Brain (organoid and tissue), 16 donors: ENCODE measurements at places on chromosomes 6 and 20.

- DNase-seq, result no peak
These were observed 93.2 kb downstream of the FOXO3 start for GRCh38 chr6:108653949-108654348.

DNA sequence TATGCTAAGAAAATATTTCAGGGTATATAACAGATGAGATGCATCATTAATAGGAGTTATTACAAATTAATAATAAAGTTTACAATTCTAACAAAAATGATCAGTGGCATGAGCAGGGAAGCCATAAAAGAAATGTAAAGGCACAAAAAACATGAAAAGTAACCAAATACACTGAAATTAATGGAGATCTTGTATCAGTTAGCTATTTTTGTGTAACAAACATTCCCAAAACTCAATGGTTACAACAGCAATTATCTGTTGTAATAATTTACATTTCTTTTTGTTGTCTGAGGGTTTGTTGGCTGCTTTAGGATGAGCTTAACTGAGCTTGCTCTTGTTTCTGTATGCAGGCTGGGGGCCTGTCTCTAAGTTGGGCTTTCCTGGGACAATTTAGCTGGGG, 104.3 kb upstream of the AHI1 start:
- no peak for DNase-seq

DNA sequence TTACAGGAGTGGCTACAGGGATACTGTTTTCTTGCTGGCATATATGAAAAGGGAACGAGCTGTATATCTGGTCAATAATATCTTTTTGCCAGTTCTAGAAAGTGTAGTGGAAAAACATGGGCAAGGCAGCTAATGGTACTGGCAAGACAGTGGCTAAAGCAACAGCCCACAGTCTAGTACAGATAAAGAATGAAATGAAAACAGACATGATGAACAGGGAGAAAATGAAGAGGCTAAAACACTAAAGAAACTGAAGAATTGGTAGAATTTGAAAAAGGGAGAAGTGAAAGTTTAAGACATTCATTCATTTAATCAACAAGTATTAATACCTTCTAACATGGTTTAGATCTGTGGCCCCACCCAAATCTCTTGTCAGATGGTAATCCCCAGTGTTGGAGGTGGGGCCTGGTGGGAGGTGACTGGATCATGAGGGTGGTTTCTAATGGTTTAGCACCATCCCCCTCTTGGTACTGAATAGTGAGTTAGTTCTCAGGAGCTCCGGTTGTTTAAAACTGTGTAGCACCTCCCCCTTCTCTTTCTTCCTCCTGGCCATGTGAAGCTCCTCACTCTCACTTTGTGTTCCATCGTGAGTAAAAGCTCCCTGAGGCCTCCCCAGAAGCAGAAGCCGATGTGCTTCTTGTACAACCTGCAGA, 18.1 kb downstream of the FAM184A start:
- DNase-seq, result no peak

GRCh38 chr6:127510876-127511275, 8.3 kb downstream of the MTCL3 start:
- no peak for DNase-seq

GRCh38 chr6:35586542-35586941, 73.8 kb upstream of the TULP1 start:
- no peak for DNase-seq

- DNase-seq, result no peak
These were observed 114.6 kb downstream of the PAX1 start for GRCh38 chr20:21820045-21820444.

GRCh38 chr6:98931696-98932095, 16.1 kb downstream of the FBXL4 start:
- DNase-seq, result peak; percentile 75

DNA sequence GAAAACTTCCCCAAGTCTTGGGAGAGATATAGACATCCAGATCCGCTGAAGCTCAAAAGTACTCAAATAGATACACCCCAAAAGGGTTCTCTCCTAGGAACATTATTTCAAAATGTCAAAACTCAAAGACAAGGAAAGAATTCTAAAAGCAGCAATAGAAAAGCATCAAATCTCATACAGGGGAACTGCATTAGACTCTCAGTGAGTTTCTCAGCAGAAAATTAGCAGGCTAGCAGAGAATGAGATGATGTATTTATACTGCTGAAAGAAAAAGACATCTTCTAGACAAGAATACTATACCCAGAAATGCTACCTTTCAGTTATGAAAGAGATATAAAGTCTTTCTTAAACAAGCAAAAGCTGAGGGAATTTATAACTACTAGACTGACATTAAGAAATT, 75.5 kb upstream of the RIMS1 start:
- DNase-seq, result no peak

DNA sequence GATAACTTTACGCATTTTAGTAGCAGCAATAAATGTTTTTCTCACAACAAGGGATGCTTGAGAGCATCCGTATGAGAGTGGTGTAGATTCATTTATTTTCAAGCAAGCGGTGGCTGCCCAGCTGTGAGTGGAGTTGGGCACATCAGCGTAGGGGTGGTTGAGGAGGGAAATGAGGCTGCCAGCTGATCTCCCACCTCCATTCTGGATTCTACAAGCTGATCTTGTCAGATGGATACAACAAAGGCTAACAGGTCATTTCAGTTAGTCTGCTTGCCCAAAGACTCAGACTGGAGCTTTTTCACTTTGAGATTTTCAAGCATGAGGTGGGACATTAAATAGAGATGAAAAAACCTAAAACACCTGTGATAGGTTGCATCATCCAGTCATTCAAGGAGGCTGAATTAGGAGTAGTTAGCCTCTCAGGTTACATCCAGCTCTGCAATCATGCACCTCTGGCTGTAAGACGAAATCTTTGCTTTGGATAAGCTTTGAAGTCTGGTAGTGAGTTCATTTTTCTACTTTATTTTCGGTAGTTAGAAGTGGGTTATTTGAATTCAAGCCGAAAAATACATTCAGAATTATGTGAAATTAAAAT, 1.9 kb upstream of the BACH2 start:
- no peak for DNase-seq

DNA sequence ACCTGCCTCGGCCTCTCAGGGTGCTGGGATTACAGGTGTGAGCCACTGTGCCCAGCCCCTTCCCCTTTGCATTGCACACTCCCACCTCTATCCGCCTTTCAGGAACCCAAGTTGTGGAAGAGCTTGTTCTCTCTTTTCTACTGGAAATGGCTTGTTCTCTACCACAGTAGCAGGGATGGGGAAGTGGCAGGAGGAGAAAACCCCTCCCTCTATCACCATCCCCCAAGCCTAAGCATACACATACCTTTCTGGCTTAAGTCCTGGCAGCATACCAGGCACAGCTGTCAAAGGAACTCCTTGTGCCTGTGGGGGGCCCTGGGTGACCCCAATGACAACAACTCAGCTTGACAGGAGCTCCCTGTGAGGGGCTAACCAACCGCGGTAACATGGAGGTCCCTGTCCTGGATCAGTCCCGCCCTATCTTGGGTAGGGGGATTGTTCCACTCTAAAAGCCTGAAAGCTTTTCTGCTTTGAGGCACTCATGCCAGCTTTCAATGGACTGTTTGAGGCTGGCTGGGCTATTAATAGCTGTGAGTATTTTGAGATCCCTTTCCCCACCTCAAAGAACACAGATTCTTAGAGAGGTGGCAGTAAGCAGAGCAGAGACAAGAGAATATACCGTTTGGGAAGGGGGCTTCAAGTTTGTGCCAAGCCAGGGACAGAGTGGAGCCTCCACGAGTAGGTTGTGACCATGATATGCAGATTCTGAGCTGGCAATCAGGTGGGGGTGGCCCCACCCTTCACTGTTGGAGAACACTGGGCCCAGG, 2.3 kb downstream of the KLHDC3 start:
- no peak for DNase-seq

- DNase-seq, result no peak
These were observed 195.3 kb downstream of the GJA1 start for GRCh38 chr6:121630716-121631115.

DNA sequence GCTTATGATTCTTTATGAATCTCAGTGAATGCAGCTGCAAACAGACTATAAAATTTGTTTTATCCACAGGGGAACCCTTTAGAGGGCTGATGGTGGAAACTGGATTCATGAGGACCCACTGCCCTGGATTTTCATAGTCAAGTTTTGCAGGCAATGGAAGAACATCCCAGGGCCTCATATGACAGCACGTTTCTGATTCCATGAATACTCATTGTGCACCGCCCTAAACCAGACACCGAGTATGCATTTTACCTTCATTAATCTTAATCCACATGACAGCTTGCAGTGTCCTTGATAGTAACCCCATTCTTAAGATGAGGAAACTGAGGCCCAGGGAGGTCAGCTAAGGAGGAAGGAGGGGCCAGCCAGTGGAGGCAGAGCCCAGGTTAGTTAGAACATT, 270.4 kb downstream of the PREX1 start:
- no peak for DNase-seq

GRCh38 chr6:25499615-25500235, 152.3 kb upstream of the SCGN start:
- DNase-seq, result peak; percentile 54

- DNase-seq, result peak; percentile 91
These were observed 116.5 kb downstream of the TCP11 start for GRCh38 chr6:35024551-35025054.

DNA sequence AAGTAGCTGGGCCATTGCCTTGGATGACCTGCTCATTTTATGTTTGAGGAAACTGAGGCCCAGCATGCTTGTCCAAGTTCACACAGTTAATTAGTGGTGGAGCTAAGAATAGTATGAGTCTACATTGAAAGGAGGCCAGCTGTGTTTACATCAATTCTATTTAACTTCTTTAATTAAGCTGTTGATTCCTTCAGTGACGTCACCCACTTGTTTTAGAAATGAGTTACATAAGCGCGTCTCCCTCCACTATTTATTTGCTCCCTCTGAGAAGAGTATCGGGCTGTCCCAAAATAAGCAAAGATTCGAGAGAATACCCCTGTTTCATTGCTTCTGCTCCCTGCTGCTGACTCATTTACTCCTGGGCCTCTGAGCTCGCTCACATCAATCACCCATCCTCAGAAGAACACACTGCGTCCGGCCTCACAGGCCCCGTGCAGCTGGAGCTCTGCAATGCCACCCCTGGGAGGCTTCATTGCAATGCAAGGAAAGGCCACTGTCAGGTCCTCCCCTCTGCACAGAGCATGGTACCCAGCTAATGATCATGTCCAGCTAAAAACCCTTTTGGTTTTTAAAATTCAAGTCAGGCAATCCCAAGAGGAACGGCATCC, 74.8 kb upstream of the BMP2 start:
- peak; percentile 32 for DNase-seq

DNA sequence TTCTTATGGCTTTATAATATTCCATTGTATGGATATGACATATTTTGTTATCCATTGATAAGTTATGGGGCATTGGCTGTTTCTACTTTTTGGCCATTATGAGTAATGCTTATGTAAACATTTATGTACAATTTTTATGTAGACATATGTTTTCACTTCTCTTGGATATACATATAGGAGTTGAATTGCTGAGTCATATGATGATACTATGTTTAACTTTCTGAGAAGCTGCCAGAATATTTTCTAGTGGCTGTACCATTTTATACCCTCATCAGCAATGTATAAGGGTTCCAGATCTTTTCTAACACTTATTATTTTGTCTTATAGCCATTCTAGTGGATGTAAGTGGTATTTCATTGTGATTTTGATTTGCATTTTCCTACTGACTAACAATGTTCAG, 23.1 kb downstream of the OTOR start:
- DNase-seq, result no peak

DNA sequence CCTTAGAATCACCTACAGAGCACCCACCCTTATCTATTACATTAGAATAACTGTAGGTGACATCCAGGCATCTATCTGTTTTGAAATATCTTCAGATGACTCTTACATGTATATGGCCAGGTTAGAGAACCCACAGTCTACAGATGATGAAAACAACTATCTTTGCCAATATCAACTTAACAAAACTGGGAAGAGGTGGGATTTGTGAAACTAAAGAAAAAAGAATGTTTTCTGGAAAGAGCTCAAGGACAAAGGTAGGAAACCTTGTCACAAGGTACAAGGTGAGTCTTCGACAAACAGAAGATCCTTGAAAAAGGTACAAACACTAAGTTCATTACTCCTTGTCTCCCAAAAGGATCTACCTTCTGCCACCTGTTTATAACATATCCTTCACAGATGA, 47.0 kb upstream of the DST start:
- no peak for DNase-seq

DNA sequence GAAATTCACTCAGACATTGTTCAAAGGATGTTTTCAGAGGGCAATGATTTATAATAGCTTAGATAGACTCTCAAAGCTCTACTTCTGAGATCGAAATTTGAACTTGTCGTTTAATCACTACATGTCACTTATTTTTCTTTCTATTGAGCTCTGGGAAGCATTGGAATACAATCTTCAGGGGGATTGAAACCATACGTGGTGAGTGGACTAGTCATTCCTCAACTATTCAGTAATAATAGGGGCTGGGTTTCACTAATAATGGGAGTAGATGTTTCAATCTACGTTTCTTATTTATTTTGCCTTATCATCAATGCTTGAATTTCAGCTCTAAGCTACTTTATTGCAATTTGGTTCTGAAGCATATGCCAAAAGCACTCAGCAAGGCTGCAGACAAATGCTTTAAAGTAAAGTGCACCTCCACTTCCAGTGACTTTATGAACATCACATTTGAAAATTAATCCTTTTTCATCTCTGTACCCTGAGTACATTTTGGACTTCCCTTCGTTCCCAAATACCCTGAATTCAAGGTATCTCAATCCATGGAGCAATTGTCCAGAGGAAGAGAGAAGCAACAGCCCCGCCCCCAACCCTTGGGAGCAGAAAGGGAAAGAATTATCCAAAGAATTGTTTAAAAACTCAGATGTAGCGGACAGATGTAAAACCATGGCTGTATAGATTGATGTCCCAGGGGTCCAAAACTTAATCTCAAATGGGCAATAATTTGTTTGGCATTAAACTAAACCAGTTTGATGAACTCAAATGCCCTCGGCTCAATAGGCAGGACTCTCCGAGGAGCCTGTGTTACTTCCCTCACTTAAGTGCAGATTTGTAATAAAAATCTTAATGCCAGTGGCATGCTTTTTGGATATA, 68.1 kb downstream of the HFE start:
- DNase-seq, result peak; percentile 67

DNA sequence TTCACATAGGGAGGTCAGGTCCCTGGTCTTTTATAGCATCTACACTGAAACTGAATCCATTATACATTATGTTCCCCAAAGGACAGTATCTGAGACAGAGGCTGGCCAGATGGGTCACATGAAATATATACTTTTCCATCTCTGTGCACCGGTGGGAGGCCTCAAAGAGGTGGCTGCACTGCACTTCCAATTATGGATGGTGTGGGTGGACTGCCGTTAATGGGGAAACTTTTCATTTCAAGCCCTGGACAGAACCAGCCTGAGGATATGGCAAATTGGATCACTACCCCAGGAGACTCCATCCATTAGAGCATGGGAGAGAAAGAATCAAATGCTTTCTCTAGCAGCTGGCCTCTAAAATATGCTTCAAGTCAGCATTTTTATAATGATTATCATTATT, 280.5 kb upstream of the OPRM1 start:
- DNase-seq, result peak; percentile 68

- DNase-seq, result no peak
These were observed 5.6 kb upstream of the GJB7 start for GRCh38 chr6:87334683-87335082.

GRCh38 chr6:159829526-159829925, 29.4 kb downstream of the PNLDC1 start:
- no peak for DNase-seq

- DNase-seq, result peak; percentile 76
These were observed 53.1 kb upstream of the SLC32A1 start for GRCh38 chr20:38671186-38671585.

- no peak for DNase-seq
These were observed 19.8 kb downstream of the IBTK start for GRCh38 chr6:82227770-82228169.
